ENCODE measurements at places on chromosomes 11 and 22.

GRCh38 chr11:119778391-119779194, 49.6 kb upstream of the NECTIN1 start:
- no peak for DNase-seq

DNA sequence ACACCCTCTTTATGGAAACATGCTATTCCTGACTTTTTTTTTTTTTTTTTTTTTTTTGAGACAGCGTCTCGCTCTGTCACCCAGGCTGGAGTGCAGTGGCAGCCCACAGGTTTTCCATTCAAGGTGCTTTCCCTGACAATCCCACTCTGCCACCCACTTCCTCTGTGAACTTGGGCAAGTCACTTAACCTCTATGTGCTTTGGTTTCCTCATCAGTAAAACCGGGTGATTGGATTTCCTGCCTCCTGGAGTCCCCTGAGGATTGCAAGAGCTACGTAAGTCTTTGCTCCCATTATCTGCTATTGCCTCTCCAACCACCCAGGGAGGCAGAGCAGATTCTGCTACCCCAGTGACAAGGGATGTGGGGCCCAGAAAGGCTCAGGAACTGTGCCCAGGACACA, 54.1 kb downstream of the CELSR1 start:
- no peak for DNase-seq

GRCh38 chr11:75986966-75987365, 172.0 kb downstream of the UVRAG start:
- DNase-seq, result no peak

DNA sequence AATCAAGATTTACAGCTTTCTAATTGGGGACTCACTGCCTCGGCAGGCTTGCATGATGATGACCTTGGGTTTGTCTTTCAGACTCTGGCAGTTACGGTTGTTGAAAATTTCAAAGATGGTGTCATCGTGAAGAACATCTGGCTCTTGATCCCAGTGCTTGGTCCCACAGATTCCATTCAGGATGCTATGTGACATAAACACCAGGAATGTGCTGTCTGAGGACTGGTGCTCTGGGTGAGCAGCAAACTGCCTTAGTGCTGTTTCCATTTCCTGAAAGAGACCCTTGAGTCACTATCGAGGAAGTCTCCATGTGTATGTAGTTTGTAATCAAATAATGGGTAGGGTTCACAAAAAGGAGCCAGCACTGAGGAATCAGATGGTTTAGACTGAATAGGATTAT, 7.1 kb downstream of the CASP12 start:
- DNase-seq, result no peak

- DNase-seq, result no peak
Observed at GRCh38 chr11:100866453-100866852, 179.4 kb downstream of the ARHGAP42 start.

DNA sequence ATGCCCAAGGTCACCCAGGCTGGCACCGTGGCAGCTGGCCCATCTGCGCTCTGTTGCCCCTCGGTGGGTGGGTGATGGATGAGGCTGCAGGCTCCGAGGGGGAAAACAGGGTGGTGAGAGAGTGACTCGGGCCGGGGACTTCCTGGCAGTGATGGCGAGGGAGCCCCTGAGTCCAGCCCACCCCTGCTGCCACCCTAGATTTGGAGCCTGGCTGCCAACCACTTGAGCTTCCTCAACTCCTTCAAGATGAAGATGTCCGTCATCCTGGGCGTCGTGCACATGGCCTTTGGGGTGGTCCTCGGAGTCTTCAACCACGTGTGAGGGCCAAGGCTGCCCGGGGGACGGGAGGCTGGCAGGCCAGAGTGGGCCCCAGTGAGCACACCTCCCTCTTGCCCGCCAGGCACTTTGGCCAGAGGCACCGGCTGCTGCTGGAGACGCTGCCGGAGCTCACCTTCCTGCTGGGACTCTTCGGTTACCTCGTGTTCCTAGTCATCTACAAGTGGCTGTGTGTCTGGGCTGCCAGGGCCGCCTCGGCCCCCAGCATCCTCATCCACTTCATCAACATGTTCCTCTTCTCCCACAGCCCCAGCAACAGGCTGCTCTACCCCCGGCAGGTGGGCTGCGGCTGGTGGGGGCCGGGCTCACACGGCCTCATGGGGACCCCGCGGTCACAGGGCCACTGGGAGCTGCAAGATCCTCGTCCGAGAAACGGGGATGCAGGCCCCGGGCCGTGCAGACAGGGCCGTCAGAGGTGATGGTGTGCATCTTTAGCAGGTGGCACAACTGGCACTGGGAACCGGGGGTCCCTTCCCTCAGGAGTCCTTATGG, 10.1 kb downstream of the TCIRG1 start:
- no peak for DNase-seq

- DNase-seq, result no peak
Observed at GRCh38 chr11:95434489-95435057, 203.6 kb upstream of the SESN3 start.

DNA sequence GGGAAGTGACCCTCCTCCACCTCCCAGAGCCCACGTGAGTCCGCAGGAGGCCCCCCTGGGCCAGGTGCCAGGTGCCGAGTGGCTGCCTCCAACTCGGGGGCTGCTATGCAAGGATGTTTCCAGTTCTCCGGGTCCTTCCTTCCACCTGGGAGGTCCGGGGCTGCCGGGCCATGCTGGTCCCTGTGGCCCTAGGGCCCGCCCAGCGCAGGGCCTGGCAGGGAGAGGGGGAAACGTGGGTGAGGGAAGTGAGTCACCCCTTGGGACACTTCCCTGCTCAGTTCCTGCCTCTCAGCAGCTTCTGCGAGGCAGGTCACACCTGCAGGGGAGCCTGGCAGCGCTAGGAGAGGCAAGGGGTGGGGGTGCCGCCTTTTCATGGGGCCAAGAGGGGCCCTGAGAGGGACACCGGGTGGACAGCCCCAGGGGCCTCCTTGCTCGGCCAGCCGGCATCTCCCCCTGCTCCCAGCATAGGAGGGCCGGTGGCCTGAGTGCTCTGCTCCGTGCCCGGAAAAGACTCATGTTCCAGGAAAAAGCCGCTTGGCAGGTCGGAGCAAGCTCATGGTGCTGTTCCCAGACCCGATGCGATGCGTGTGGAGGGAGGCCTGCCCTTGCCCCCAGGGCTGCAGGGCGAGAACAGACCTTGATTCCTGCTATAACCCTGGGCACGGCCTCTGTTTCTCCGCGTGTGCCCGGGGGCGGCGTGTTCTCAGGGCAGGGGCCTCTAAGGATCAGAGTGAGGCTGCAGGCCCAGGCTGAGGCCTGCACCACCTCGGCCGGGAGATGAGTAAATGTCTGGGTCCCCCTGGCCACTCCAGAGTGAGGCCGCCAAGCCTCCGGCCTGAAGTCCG, 30.3 kb upstream of the WNT7B start:
- DNase-seq, result no peak

DNA sequence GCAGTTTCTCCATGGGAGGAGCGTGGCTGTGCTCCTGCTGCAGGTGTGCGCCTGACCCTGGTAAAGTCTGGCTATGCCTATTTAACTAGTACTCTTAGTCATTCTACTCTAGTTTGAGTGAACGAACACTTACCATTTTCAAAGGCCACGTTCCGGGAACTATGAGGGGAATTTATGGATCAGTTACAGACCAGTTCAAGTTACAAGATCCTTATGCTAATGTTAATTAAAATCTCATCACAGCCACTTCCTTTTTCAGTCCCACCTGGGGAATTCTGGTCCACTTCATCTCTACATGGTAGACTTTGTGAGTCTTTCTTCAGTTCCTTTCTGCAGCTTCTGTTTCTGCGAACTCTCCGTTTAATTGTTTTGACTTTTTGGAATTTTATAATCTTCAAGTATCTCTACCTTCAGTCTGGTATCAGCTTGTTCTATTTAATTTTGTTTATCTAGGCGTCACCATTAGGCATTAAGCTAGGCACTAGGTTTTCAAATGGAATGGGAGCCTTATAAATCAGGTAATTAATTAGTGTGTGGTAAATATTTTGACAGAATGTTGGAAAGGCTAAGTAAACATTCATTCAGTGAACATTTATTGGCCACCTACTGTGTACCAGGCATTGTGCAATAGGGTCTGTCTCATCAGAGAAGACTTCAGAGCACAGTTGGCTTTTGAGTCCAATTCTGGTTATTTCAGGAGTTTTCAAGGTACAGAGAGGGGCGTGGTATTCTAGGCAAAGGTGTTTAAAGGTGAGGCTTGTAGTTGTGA, 78.9 kb downstream of the GRK3 start:
- DNase-seq, result no peak

- no peak for DNase-seq
Observed at GRCh38 chr11:28132548-28132947, 24.4 kb downstream of the METTL15 start.

GRCh38 chr22:27534720-27535125, 266.8 kb downstream of the MN1 start:
- DNase-seq, result no peak

- DNase-seq, result no peak
Observed at GRCh38 chr11:124753205-124753604, 1.1 kb upstream of the VSIG2 start.

GRCh38 chr22:46250783-46251125, 661 bp upstream of the CDPF1 start:
- no peak for DNase-seq

- no peak for DNase-seq
Observed at GRCh38 chr11:110298301-110298765, 1.9 kb upstream of the RDX start.

DNA sequence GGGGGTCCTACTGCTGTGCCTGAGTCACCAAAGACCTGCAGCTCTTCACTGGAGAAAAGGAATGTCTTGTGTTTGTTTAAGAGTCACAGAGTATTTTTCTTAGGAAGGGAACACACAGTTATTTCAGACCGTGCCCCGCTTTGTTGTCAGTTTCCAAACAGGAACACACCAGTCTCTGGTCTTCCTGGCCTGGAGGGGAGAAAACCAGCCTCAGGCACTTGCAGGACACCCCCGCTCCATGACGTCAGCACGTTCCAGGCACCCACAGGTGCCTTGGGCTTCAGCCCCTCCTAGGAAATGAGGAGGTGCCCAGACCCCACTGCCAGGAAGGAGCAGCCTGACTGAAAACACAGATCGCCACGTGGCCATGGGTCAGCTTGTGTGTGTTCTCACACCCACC, 5.4 kb downstream of the DEAF1 start:
- no peak for DNase-seq

DNA sequence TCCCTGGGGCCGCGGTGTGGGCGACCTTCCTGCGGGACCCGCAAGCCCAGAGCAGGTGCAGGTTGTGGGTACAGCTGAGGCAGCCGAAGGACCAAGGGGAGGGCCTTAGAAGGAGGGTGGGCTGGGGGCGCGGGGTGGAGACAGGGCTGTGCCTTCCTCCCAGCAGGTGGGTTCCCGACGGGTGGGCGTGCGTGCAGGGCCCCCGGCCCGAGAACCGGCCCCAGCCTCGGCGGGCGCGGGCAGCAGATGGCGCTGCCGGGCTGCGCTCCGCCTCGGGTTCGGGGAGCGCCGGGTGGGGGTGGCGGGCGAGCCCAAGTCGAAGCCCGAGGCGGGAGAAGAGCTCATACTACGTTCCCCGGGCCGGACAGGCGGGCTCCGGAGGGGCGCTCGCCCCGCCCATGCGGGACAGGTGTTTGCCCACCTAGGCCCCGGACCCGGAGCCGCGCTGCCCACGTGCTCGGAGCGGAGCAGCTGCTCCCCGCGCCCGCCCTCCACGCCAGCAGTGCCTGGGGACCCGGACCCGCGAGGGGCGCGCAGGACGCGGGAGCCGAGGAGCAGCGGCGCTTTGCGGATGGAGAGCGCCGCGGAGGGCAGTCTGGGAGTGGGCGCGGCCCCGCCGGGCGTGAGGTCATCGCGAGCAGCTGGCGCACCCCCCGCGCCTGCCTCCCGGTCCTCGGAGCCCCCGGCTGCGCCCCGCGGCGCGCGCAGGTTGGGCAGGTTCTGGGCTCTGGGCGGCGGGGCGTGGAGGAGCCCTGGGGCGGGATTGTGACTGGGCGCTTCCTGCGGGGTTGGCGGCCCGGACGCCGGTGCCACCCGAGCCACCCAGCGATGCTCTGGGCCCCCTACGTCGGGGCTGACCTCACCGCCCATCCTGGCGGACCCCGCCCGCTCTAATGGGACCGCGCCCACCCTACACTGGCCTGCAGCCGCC, 25.3 kb downstream of the DUSP8 start:
- no peak for DNase-seq

DNA sequence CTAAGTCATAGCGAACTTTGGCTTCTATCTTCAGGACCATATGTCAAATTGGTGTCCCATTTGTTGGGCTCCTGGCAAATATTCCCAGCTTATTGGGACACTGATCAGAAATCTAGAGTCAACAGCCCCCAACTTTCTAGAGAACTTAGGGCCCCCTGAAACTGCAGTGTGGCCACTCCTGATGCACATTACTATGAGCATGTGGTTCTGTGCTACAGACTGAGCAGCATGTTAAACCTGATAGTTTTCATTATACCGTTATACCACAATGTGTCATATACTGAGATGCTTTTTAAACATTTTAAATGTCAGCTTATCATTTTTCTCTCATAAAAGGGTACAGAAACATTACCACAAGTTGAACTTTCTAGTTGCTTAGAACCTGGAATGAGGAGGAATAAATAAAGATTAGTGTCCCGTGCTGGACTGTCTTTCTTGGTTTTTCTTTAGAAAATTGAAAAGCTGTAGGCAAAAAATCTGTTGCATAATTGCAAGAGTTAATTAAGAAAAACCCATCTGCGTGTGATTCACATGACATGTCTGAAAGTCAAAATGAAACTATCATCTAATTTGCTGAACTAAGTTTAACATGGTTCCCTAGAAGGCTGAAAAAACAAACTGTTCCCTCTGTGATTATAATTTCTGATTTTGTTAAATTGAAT, 16.4 kb upstream of the CTSC start:
- DNase-seq, result no peak

DNA sequence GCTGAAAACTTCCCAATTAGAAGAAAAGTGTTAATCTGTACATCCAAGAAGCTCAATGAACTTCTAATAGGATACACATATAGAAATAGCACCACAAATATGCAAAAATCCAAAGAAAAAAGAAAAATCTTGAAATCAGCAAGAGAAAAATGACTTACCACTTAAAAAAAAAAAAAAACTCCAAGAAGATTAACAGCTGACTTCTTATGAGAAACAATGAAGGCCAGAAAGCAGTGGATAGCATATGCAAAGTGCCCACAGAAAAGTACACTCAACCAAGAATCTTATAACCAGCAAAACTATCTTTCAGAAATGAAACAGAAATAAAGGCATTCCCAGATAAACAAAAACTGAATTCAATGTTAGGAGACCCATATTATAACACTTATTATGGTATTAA, 29.9 kb upstream of the OR5B12 start:
- no peak for DNase-seq

DNA sequence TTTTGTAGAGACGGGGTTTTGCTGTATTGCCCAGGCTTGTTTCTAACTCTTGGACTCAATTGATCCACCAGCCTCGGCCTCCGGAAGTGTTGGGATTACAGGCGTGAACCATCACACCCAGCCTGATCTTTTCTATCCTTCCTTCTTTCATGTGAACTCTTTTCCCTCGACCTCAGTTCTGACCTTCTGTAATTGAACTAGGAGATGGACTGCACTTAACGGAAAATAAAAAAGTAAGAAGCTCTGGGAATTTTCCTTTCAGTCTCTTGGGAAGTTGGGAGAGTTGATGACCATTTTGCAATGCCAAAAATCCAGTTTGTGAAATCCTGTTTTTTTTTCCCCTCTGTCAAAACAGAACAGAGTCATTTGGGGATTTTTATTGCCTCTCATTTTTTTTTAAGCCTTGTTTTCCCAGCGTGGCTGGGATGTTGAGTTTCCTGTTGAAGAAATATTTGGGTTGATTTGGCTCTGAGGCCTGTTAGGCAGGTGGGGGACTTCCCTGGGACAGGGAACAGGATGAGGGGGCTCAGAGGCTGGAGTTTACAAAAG, 26.9 kb upstream of the CYB5R3 start:
- DNase-seq, result no peak
